MV-4-11 (cell line): ENCODE measurements at places on chromosomes 16 and 17.

- no peak for DNase-seq
These were observed 4.2 kb downstream of the RFNG start for GRCh38 chr17:82047379-82047778.

- DNase-seq, result no peak
These were observed 9.0 kb upstream of the SECTM1 start for GRCh38 chr17:82342361-82343079.

DNA sequence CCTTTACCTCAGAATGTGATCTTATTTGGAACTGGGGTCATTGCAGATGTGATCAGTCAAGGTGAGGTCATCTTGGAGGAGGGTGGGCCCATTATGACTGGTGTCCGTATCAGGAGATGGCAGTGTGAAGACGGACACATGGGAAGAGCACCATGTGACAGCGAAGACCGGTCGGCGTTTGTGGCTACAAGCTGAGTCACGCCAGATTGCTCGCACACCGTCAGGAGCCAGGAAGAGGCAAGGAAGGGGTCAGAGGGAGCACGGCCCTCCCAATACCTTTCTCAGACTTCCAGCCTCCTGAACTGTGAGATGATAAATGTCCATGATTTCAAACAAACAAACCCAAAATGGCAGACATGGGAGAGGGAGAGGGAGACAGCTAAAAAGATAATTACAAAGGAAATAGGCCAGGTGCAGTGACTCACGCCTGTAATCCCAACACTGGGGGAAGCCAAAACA is 13.2 kb downstream of the STARD3 start:
- DNase-seq, result no peak

GRCh38 chr17:77719806-77720205 is 238.7 kb upstream of the TNRC6C start:
- DNase-seq, result no peak

DNA sequence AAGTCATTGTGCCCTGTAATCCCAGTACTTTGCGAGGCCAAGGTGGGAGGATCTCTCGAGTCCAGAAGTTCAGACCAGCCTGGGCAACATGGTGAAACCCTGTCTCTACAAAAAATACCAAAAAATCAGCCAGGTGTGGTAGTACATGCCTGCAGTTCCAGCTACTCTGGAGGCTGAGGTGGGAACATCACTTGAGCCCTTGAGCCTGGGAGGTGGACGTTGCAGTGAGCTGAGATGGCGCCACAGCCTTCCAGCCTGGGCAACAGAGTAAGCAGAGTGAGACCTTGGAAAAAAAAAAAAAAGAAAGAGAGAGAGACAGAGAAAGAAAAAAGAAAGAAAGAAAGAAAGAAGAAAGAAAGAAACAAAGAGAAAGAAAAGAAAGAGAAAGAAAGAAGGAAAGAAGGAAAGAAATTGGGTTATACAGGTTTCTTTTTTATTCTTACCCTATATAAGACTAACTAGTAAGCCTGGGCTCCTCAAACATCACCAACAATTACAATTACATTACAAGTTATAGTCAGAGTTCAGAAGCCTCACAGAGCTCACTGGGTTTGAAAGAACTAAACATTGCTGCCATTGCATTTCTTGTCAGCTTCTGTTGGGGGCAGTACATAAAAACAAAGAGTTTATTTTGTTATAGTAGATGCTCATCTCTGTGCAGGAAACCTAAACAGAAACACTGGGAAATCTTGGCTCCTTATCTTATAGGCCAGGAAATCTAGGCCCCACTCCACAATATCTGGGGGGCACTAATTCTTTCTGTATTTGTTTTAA is 6.7 kb upstream of the ABCA9 start:
- peak; percentile 44 for DNase-seq

- DNase-seq, result peak; percentile 27
These were observed 8.8 kb upstream of the NR1D1 start for GRCh38 chr17:40108970-40109824.

DNA sequence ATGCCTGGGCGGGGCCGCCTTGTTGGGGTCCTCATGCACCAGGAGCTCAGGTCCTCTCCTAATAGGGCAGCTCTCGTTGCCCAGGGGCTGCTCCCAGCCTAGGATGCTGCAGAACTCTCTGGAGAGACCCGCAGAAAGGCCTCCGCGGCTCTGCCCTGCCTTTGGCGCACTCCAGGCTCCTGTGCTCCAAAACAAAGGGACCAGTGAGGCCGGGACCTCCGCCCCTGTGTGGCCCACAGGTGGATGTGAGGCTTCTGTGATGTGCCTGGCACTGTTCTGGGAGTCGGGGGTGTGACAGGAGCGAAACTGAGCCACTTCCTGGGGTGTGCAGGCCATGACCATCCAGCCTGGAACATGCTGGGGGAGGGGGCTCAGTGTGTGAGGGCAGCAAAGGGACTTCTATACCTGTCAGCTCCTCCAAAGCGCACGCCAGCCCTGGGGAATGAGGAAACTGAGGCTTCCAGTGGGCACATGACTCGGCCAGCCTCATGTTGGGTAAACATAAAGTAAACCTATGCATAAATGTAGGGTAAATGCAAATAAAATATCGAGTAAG is 153.2 kb downstream of the IRF8 start:
- no peak for DNase-seq

- DNase-seq, result no peak
These were observed 620 bp upstream of the VWA3A start for GRCh38 chr16:22091721-22092120.

DNA sequence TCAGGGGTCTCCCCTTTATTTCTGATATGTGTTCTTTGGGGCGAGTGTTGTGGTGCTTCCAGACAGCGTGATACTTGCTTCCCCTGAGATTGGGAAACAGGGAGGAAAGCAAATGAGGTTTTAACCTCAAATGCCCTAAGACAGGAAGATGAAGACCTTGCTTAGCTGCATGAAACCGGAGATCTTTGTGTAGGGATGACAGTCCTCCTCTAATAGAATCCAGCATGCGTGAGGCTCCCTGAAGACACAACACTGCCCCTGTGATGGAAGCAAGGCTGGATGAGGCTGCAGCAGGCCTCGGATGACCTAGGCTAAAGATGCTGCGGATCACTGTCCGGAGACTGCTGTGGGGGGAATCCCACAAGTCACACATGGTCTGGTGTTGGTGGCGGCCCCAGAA is 491.0 kb downstream of the CDH13 start:
- peak; percentile 8 for DNase-seq

DNA sequence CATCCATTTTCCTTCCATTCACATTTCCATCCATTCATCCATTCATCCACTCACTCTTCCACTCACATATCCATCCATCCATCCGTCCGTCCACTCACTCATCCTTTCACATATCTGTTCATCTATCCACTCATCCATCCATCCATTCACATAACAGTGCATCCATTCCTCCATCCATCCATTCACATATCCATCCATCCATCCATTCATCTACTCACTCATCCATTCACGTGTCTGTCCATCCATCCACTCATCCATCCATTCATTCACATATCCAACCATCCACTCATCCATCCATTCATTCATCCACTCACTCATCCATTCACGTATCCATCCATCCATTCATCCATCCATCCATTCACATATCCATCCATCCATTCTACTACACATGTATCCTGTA is 42.6 kb downstream of the SCNN1G start:
- no peak for DNase-seq

GRCh38 chr16:28110074-28110473 is 46.6 kb upstream of the GSG1L start:
- DNase-seq, result peak; percentile 89

DNA sequence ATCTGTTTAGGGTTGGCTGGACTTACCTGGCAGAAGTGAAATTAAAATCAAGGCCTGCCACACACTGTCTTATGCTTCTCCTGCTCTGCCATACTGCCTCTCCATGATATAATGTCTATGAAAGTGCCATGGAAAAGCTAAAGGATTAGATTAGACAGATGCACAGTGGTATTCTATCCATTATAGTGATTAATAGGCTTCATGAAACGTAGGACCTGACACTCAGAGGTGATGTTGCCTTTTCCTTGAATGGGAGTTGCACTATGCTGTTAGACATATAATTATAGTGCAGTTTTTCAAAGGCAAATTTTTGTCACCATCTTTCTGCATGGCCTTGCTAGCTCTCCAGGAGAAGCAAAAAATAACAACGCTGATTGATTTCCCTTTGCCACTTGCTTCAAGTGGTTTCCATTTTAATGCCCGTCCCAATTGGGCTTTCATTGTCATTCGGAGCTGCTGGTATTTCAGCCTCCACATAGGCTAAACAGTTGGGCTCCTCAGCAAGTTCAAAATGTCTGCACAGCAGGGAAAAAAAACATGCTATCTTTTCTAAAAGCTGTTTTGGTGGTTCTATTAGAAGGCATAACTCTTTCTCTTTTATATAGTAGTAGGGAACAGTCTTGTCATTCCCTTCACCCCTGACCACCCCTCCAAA is 502.8 kb upstream of the GOT2 start:
- no peak for DNase-seq

- DNase-seq, result no peak
These were observed 454.9 kb downstream of the SOX9 start for GRCh38 chr17:72575542-72576233.

- no peak for DNase-seq
These were observed 11.5 kb downstream of the HAPSTR1 start for GRCh38 chr16:9102943-9103342.

DNA sequence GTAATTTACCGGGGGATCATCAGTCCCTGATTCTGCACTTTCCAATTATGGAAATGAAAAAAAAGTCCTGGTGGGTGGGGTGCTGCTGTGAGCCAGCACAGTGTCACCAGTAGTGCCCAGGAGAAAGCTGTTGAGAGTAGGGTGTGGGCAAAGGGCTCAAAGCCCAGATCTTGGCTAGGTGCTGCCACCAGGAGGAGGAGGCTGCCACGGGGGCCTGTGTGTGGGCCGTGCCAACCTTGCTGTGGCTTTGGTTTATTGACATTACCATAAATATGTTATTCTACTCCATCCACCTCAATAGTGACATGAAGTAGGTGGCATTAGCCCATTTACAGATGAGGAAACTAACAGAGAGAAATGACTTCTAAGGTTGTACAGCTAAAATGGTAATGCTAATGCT is 6.7 kb upstream of the PRPSAP2 start:
- DNase-seq, result no peak

GRCh38 chr17:83200231-83200699 is 120.9 kb downstream of the METRNL start:
- DNase-seq, result peak; percentile 92

DNA sequence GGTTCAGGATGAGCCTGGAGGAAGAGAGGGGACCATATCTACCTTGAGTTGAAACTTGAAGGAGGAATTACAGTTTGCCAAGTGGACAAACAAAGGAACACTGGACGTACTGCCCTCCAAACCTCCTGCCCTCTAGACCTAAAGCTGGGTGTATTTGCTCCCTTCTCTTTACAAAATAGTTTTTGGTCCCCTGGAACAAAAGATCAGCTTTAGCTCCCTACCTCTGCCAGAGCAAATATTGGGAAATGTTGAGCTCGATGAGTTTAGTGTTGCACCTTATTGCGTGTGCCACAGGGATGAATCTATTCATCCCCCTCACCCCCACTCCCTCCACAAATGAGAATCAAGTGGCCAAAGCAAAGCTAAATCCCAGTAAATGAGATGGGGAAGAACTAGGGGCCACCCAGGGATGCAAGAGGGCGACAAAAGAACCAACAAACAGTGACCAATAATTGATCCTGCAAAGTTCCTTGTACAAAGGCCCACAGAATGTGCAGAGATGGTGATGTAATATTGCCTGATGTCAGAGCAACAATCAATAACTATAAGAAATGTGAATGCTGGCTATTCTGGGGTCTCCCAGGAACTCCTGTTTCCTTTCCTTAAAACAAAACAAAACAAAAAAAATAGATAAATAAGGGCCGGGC is 17.2 kb upstream of the TAT start:
- no peak for DNase-seq

DNA sequence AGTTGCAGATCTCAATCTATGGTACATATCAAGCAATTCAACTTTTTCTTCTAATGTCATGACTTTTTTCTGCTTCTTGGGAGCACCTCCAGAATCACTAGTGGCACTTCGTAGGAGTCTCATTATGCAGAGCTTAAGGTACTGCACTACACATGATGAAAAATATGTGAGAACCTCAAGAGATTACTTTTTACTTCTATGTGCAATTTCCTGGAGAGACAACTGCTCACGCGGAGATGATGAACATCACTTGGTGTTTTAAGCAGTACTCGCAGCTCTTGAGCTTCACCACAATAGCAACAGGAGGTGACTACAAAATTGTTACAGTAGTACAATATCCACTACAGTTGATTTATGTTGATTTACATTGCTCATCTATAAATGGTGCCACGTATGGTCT is 79.7 kb downstream of the MRTFB start:
- DNase-seq, result no peak

- DNase-seq, result no peak
These were observed 626.6 kb upstream of the SOX9 start for GRCh38 chr17:71494062-71494855.

- DNase-seq, result no peak
These were observed 8.4 kb downstream of the DEXI start for GRCh38 chr16:10933865-10934264.

- DNase-seq, result no peak
These were observed 14.6 kb upstream of the SPHK1 start for GRCh38 chr17:76369804-76370203.

- peak; percentile 80 for DNase-seq
These were observed 10.9 kb downstream of the NHERF1 start for GRCh38 chr17:74759243-74759801.
